Stimulated activated CD8-positive, alpha-beta memory T cell treated with anti-CD3 and anti-CD28 coated beads, Interleukin-15, amount 100 ng/mL, for 24 hours (primary cell): ENCODE measurements at places on chromosomes 2 and 18.

DNA sequence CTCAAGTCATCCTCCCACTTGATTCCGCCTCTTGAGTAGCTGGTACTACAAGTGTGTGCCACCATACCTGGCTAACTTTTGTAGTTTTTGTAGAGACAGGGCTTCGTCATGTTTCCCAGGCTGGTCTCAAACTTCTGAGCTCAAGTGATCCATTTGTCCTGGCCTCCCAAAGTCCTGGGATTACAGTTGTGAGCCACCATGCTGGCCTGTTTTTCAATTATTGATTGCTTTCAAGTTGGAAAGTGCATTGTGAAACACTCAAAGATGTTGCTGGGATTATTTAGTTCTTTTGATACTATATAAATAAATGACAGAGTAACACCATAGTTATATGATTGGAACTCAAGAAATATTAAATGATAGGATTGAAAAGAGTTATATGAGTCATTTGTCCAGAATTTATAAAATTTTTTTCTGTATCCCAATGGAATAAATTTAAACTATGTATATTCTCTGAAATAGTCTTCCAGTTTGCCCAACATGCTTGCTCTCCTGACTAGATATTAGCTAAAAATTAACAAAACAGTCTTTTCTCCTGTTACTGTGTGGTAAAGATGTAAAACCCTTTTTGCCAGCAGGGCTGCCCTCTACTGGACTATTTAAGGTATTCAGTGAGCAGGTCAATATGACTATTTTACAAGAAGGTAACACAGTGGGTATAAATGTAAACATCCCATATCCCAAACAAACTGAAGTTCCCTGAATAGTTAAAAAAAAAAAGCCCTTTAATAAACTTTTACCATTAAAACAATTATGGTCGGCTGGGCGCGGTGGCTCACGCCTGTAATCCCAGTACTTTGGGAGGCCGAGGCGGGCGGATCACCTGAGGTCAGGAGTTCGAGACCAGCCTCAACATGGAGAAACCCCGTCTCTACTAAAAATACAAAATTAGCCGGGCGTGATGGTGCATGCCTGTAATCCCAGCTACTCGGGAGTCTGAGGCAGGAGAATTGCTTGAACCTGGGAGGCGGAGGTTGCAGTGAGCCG lies 42.7 kb downstream of the ACSL3 start:
- DNase-seq: no peak

DNA sequence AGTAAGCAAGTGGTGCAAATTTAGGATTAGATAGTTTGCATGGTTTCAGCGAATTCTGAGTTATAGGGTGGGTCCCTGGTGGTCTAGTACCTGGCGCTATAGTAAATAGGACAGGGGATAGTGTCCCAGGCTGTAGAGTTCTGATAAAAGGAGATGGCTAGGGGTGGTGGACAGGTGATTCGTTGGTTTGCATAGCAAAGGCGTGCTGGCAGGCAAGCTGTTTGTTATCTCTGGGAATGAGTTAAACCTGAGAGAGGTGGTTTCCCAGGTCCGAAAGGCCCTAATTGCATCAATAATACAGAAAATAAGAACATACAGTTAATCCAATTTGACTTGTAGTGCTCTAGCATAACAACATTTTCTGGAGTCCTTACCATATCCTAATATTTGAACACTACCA lies 6.9 kb upstream of the ZDBF2 start:
- no peak for DNase-seq

- DNase-seq: no peak
Observed at GRCh38 chr18:35808796-35809195, 163.7 kb upstream of the RMP24 start.

GRCh38 chr18:51028201-51028805 lies 1.7 kb upstream of the SMAD4 start:
- DNase-seq: no peak

- DNase-seq: no peak
Observed at GRCh38 chr2:182870227-182870626, 3.8 kb upstream of the FRZB start.

GRCh38 chr2:108288534-108289106 lies at the start of gene SULT1C2:
TSS of gene SULT1C2 (plus strand) at chr2:108288895. CDS start at chr2:108293668, 4,773 bp downstream.
- DNase-seq: no peak

DNA sequence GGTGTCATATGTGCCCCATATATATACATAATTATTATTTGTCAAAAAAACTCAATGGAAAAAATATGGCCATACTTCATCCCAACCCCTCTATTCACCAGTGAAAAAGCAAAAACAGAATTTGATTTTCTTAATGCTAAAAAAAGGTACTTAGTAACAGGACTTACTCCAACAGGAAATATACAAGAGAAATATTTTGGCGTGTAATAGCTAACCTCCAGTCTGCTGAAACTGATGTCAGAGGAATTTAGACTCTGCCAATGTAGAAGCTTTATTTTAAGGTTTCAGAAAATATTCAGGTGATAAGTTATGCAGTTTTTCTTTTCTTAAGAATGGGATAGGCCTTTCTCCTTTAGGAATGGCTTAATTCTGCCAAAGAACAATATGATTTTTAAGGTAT lies 72.6 kb downstream of the TMEFF2 start:
- DNase-seq: no peak

DNA sequence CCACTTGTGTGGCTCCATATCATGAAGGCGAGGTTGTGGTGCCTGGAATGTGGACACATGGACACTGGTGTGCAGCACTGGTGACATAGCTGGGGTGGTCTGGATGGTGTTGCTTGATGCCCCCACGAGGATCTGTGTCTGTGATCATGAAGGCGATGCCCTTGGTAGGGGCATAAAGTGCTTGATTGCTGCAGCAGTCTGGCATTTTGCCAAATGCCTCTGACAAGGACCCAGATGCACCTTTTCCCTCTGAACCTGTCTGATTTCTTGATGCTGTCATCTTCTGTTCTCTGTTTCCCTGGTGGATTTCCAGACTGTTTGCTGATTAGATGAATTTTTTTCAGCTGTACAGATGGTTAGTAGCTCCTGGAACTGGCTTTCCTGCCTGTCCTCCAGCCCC lies 752.0 kb upstream of the HS6ST1 start:
- no peak for DNase-seq

DNA sequence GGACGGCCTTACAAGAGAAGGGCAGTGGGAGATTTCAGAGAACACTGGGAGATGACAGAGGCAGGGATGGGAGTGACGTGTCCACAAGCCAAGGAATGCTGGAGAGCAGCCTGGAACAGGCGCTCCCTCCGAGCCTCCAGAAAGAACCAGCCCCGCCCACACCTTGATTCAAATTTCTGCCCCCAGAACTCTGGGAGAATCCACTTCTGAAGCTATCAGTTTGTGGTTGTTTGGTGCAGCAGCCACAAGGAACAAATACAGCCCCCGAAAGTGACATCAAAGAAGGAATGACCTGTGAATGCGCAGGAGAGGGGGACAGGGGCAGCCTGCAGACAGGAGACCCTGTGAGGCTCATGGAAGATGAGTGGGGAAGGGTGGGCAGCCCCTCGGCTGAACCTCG lies 67.3 kb downstream of the TWIST2 start:
- DNase-seq: no peak

DNA sequence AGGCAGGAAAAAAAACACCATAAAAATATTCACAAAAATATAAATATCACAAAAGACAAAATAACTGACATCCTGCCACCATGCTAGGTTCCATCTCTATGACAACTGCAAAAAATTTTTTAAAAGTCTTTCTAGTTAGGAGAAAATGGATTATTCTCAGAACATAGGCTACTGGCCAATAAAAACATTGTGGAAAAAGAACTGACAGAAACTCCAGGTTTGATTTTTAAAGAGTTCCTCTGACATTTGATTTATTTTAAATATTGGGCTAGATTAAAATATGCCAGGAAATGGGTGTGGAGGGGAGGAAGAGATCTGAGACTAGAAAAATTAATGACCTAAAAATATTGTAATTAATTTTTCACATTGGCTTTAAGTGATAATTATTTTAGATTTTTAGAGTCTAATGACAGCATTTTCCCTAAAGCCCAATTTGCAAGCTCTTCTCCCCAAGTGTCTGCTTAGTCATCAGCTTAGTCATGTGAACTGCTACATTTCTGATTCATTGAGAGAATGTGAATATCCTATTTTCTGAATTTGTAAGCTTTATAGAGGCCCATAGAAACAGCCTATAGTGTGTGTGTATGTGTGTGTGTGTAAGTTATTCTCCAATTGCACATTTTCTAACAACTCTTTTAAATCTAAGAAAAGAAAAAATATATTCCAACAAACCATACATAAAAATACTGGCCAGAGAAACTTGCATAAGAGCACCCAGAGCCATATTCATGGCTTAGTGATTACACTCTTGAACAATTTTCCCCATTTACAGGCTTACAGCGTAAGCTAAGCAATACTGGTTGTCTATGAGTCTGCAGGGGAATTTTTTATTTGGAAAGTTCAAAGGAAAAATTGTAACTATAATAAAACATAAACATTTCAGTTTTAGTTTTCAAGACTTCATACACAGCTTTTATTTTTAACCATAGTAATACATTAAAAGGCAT lies 48.4 kb downstream of the TMEFF2 start:
- DNase-seq: no peak

DNA sequence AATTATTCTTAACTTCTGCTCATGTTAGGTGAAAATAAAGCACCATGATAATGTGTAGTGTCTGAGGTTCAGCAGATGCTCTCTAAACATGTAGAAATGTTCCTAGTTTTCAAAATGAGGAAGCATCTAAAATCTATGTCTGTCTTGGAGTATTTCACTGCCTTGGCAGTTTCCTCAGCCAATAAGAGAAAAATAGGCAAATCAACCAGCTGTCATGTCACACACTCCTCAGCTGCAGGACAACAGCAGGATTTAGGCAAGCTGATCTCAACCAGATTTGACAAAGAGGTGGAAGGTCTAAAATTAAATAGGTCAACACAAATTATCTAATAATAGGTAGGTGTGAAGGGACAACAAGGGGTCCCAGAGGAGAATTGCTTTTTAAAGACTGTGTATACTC lies 164.1 kb upstream of the BOD1L2 start:
- DNase-seq: no peak

DNA sequence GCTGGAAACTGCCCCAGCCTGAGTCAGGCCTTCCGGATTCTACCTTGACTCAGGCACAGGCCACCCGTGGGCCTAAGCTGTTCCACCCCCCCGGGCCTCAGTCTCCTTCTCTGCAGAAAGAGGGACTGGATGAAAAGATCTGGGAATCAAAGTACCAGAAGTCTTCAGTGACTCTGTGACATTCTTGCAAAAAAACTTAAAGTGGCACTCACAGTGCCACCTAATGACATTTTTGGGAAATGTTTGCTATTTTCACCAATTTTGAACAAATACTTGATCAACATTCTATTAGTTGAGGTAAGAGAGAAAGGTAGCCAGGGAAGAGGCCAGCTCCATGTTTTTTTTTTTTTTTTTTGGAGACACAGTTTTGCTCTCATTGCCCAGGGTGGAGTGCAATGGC lies 48.3 kb upstream of the ACAA2 start:
- DNase-seq: no peak

GRCh38 chr2:26009567-26009963 lies 24.3 kb upstream of the RAB10 start:
- no peak for DNase-seq

- DNase-seq: no peak
Observed at GRCh38 chr2:228699400-228699799, 517.9 kb upstream of the SPHKAP start.
